Effector memory CD8-positive, alpha-beta T cell (primary cell): ENCODE measurements at places on chromosomes 6 and 20.

DNA sequence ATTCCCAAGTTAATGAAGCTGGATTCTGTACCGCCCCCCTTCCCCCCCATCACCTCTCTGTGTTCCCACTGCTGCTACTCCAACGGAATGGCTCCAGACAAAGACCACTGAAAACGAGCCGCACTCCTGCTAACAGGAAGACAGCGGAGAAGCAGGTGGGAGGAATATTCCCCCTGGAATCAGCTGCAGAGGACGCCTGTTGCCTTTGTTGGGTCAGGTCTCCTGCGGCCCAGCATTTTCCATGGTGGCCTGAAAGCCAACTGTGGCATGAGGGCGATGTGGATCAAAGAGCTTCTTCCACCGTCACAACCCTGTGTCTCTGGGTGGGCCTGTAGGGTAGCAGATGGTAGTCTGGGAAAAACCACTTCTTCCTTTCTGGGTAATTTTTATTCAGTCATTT, 16.8 kb downstream of the AAR2 start:
- peaks cover 56% of the 10 kb centered on the region for H3K36me3 ChIP-seq
- no peaks in the 10 kb centered on the region for H3K27me3 ChIP-seq
- no peak overlapping the region for H3K27ac ChIP-seq
- H3K4me3 ChIP-seq, result no peak overlapping the region

DNA sequence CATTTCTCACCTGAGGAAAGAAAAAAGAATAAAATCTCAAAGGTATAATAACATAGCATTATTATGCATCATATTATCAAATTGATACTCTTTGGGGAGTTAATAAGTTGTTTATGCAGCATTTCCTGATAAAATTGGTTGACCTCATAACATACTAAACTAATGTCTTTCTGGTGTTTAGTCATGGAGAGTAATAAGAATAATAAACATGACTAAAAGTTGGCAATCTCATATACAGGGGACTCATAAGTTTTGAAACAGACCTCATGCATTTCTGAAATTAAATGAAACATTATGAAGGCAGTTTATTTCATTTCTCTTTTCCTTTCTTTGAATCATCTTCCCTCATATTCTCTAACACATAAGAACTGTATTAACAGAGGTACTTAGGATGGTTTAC, 60.5 kb upstream of the PRDM1 start:
- no peak overlapping the region for H3K27ac ChIP-seq
- no peak for DNase-seq
- no peaks in the 10 kb centered on the region for H3K36me3 ChIP-seq
- peaks cover 9% of the 10 kb centered on the region for H3K27me3 ChIP-seq

DNA sequence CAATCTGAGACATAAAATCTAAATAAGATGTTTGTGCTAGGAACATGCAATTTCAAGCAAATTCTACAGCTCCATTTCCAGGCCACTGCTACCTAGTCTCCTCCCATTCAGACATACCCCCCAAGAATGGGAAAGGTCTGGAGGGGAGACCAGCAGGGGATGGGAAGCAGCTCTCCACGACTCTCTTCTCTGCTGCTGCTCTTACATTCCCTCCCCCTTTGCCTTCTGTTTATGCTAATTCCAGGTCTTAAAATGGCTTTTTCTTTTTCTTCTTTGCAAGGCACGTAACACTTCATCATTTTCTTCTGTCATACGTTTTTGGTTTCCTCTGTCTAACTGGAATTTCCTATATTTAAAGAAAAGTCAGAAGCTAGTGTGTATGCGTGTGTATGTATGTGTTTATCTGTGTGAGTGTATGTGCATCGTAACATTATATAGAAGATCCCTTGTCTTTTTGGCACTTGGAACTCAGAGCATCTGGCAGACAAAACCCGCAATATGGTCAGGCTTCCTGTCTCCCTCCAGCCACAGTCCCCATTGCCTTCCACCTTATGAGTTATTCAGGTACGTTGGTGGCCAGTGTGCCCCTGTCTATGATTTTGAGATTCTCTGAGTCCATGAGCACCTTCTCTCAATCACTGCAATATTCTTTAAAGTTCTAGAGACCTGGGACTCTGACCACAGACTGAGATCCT, 493.7 kb downstream of the BTBD3 start:
- H3K36me3 ChIP-seq, result no peaks in the 10 kb centered on the region
- no peaks in the 10 kb centered on the region for H3K4me1 ChIP-seq
- H3K27ac ChIP-seq, result no peak overlapping the region
- no peak overlapping the region for H3K4me3 ChIP-seq

DNA sequence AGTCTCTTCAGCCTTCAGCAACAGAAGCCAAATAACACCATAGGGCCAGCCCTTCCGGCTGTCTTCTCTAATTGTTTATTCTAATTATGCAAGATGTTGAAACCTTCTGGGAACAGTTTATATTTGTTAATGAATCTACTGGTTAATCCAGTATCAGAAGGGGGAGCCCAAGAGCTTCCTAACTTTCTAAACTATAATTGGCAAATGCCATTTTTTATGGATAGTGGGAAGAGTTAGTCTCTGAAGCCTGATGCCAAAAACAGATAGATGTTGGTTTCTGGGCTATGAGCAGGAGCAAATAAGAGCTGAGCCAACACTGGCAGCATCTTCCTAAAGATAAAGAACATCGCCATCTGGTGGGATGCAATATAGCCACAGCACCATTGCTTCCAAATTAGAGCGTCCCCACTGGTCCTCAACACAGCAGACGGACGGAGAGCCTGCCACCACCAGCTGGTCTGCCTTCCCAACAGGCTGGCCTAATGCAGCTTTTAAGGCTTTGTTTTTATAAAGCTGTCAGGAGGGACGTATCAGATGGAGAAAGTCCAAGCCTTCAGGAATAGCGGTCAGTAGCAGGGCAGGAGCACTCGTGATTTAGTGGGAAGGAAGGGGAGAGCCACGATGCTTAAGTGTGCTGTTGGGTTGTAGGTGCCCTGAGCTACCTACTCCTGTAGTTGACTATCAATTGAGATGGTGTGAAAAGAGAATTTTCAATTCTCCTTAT, 118.8 kb downstream of the RALGAPA2 start:
- H3K36me3 ChIP-seq, result peaks cover 45% of the 10 kb centered on the region
- H3K27me3 ChIP-seq, result no peaks in the 10 kb centered on the region
- DNase-seq, result no peak
- H3K4me1 ChIP-seq, result no peaks in the 10 kb centered on the region
- H3K4me3 ChIP-seq, result no peak overlapping the region

DNA sequence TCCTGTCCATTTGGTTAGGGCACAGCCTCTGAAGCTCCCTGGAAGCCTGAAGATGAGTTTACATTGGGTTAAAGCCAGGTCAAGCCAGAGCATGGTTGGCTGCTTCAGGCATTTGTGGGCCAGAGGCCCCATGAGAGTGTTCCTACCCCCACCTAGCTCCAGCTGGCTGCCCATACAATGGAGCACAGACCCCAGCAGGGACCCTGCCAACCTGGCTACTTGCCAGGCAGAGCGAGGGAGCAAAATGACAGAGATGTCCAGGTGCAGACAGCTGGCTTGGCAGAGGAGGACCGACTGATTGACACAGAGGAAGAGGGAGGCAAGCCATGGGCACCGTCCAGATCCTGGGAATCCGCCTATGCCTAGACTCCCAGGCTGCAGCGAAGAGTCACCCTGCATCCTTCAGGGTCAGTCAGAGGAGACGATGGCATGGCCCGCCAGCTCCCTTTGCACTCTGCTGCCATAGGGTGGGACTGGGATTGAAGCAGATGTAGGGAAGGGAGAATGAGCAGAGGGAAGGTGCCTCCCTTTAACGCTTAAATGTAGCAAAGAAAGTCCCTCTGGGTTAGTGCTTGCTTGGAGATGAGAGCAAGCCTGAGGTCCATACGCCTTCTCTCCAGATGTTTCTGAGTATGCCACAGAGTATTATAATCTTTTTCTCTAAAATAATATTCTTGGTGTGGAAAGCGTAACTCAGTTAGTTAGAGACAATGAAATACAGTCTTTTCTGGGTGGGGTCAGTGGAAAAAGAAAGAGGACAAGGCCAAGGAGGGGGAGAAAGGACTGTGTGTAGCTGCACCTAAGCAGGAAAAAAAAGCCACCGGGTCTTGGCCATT, 77.6 kb upstream of the FYN start:
- H3K27ac ChIP-seq, result no peak overlapping the region
- no peak overlapping the region for H3K4me3 ChIP-seq
- H3K4me1 ChIP-seq, result no peaks in the 10 kb centered on the region
- peaks cover 12% of the 10 kb centered on the region for H3K27me3 ChIP-seq
- no peak for DNase-seq
- peaks cover 3% of the 10 kb centered on the region for H3K36me3 ChIP-seq
